ENCODE measurements at places on chromosomes 2 and 18.

DNA sequence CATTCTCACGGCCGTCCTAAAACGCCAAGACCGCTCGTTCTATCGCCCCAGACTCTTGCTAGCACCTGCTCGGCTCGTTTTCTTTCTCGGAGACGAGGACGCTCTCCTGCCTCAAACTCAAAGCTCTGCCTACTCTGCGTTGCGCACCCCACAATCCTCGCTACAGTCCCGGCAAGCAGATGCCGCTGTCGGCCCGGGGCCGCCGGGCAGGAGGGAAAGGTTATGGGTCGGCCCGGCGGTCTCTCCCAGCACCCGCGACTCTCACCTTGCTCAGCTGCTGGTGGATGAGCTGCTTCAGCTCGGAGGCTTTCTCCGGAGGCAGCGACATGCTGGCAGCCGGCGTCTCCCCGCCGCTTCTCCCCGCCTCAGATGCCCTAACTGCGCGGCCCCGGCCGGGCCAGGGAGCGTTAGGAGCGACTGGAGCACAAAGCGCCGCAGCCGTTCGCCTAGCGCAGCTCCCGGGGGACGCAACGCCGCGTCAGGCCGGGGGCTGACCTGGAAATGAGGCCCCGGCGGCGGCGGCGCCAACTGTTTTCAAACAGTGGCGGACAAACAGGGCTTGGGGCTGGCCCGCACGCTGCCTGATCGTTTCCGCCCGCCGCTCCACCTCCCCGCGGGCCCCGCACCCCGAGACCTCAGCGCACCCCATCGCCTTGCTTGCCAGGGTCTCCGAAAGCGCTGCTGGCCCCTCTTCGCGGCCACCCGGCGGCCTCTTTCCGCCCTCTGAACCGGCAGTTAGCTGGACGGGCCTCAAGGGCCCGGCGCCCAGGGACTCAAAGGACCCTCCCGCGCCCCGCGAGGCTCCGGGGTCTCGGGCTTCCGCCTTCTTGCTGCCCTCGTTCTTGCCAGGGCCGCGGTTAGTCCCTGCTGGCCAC is at the start of the genes CEP76 and PSMG2:
Gene CEP76, minus strand, starts transcription at position 503 of the 875 bp plus-strand sequence. Its CDS starts 175 bp downstream, at position 328.
Gene PSMG2, plus strand, starts transcription at position 822 of the 875 bp plus-strand sequence. CDS start 66 bp downstream, outside the sequence.
- peak; percentile 83 for DNase-seq

DNA sequence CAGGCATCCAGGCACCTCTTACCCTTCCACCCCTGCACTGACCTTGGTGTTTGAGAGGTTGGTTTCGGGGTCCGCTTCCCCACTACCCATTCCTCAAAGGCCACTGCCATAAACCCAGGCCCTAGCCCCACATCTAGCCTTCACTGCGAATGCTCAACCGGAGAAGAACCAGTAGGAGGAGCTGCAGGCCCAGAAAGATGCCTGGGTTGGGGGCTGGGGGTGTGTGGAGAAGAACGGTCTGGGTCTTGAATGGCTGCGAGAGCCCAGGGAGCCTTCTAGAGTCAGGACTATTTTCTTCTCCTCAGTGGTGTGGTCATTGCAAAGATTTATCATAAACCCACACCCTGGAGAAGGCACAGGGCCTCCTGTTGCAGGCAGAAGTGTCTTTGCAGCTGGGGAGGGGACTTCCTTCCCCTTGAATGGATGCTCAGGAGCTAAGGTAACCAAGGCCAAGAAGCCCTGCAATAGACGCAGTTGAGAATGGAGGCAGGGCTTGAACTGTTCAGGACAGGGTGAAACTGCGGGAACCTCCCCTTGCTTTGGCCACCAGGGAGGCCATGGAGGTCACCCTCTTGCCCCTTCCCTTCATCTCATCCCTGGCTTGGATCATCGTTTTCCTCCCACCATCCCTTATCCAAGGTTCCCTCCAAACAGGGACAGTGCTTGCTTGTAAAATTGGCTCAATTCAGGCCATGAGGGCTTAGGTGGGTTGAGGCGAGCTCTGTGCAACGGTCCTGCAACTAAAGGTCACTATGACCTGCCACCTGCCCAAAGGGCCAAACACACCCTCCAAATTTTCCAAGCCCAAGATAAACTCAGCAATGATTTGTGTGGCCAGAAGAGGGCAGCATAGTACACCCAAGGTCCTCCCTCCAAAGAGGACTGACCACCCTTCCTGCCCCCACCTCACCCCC is 20.9 kb downstream of the THNSL2 start:
- DNase-seq = no peak

GRCh38 chr2:239574434-239575156 is 173.8 kb upstream of the HDAC4 start:
- DNase-seq = no peak

DNA sequence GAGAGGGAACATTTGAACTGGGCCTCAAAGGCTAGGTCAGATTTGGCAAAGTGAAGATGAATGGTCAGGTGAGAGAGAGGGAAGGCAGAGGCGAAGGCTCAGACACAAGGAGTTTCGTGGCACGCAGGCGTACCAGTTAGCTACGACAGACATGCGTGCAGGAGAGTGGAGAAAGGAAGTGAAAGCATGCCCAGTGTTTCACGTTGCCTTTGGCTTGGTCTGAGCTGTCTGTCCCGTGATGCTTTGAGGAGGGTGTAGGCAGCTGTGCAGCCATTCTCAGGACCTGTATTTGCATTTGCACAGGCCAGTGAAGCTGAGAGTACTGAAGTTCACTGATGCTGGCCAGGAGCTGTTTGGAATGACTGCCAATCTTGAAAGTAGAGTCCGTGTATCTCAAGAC is 69.5 kb downstream of the HNRNPLL start:
- DNase-seq = no peak

DNA sequence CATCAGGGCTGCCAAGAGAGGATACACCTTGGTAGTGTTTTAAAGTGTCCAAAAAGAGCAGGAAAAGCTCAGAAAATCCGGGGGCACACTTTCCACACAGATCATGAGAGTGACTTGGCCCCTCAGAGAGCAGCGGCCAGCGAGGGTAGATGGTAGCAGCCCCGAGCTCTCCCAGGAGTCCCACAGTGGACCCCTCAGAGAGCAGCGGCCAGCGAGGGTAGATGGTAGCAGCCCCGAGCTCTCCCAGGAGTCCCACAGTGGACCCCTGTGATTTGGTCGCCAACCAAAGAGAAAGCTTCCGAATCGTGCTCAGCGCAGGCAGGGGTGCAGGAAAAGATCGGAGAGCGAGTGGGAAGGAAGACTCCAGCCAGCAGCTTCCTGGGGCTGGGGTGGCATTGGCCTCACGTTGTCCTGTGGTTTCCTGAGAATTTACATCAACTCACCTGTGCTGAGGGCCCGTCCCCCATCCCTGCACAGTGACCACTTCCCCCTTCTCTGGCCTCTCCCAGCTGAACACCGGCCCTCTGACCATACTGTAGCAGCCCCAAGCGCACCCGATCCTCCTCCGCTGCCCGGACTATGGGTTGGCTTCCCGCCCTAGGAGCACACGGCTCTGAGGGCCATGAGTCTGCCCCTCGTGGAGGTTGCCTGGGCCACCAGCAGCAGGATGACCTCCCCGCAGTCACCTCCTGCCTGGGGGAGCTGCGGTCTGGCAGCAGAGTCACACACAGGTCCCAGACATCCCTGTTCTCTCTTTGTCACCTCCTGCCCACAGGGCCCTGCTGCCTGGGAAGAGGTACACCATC is 33.7 kb downstream of the MTERF4 start:
- DNase-seq = no peak

- no peak for DNase-seq
Measured at GRCh38 chr2:33166287-33166881, 219.6 kb downstream of the LTBP1 start.

- no peak for DNase-seq
Measured at GRCh38 chr2:169285531-169286235, 76.7 kb downstream of the LRP2 start.

- no peak for DNase-seq
Measured at GRCh38 chr2:36097022-36097421, 258.6 kb upstream of the CRIM1 start.

DNA sequence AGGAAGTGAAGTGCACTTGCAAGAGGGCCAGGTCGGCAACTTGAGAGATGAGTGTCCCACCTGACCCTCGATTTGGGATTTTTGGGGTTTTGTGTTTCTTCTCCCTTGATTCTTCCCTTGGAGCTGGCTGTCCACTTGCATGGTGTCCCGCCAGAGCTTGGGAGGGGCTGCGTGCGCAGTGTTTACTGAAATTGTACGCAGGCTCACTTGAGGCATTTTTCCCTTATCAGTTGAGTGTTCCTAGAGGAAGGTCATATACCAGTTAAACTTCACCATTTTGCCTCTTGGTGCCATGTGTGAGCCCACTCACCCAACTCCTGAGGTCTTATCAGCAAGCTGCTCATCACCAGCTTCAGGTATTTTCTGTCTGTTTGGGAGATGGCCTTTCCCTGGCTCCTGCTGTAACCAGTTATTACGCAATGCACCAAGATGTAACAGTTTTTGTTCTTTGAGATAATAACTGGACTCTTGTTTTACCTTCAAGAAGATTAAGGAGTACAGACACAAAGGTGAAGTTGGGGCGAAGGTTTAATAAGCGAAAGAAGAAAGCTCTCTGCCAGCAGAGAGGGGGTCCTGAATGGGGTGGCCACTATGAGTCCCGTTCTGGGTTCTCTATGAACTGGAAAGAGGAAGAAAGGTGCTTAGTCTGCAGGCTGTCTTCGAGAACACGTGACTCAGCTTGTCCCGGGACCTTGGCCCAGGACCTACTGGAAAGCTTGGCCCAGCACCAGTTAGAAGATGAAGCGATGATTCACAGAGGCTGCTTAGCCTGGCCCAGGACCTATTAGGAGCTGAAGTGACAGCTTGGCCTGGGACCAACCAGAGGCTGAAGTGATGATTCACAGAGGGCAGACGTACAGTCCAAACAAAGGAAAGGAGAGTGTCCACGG is 21.5 kb upstream of the TXNL4A start:
- DNase-seq = no peak

DNA sequence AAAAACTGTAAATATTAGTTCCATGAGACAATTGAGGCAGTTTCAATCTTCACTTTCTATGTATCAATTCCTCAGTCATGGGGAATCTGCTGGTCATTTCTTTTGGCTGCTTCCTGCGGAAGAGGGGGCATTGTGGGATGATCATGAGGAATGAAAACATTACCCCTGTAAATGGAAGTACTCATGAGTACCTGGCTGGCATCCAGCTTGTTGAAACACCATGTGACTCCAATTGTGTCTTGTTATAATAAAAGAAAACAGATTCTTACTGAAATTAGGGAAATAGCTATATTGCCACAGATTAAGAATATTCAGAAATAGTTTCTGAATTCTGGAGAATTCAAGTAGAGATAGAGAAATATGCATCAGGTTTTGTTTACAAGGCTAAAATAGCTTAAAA is 41.6 kb upstream of the GPR39 start:
- DNase-seq = no peak

- DNase-seq = no peak
Measured at GRCh38 chr2:213238753-213239495, 45.3 kb upstream of the SPAG16 start.

- DNase-seq = no peak
Measured at GRCh38 chr2:216243026-216243425, 129.3 kb downstream of the MARCHF4 start.

DNA sequence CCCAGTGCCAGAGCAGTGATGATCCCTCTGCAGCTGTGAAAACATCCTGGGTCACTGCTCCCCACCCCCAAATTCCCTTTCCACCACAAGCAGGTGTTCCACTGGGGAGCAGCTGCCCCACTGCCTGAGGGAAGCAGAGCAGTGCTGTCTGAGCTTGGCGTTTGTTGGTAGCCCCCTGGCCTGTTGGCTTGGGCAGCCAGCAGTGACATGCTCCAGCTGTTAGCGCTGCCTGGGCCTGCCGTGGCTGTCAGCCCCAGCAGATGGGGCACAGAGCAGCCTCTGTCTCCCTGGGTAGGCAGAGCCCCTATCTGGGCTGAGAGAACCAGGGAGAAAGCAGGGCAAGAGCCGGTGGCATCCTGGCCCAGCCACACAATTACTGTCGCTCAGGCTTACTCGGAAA is 247.7 kb downstream of the GLI2 start:
- no peak for DNase-seq

DNA sequence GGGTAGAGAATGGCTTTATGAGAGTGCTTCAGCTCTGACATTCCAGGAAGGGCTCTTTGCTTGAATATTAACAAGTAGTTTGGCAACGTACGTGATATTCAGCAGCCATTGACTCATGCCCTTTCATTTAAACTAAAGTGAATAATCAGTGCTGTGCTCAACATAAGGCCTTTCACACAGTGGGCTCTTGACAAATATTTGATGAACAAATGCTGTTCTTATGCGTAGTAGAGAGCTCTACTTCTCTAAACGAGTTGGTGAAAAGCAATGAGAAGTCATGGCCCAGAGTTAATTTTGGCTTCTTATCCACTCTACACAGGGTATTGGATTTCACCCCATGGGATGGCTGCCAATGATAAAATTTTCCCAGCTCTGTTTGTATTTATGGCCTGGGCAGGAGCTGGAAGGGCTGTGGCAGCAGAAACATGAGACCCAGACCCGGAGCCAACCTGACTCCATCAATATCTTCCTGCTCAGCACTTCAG is 338.9 kb downstream of the CCDC85A start:
- no peak for DNase-seq

DNA sequence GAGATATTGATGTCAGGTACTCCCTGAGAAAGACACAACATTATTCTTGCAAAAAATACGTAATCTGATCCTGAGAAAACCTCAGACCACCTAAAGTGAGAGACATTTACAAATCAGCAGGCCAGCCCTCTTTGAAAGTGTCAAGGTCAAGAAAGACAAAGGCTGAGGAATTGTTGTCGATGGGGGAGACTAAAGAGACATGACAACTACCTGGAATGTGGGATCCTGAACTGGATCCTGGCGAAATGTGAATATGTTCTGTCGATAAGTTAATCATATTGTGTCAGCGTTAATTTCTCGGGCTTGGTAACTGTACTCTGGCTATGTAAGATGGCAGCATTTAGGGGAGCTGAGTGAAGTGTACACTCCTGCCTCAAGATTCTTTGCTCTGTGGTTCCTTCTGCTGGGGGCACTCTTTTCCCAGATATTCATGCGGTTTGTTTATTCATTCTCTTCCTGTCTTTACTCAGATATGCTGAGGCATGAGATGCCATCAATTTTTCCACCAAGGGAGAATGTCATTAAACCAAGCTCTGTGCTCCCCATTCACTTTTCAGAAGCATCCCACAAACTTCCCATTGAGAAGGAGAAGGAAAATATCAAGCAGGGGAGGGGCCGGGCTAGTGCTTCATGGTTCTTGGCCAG is 154.9 kb downstream of the CAPN13 start:
- no peak for DNase-seq

GRCh38 chr18:23158058-23158457 is 22.8 kb downstream of the CABLES1 start:
- DNase-seq = no peak

- no peak for DNase-seq
Measured at GRCh38 chr2:205483095-205483494, 199.2 kb upstream of the NRP2 start.

- no peak for DNase-seq
Measured at GRCh38 chr18:58095222-58095621, 51.2 kb downstream of the NEDD4L start.

Measured in activated CD4-positive, CD25-positive, alpha-beta regulatory T cell treated with anti-CD3 and anti-CD28 coated beads, Interleukin-2, amount 50 U/mL, for 72 hours (primary cell).